ENCODE measurements at places on chromosomes 13 and 19.

GRCh38 chr19:43229315-43229714 is 23.9 kb upstream of the PSG4 start:
- no peak for DNase-seq

- no peak for DNase-seq
Measured at GRCh38 chr13:48808683-48809082, 155.0 kb downstream of the CYSLTR2 start.

GRCh38 chr19:21321134-21321533 is 8.1 kb downstream of the ZNF708 start:
- DNase-seq: no peak

DNA sequence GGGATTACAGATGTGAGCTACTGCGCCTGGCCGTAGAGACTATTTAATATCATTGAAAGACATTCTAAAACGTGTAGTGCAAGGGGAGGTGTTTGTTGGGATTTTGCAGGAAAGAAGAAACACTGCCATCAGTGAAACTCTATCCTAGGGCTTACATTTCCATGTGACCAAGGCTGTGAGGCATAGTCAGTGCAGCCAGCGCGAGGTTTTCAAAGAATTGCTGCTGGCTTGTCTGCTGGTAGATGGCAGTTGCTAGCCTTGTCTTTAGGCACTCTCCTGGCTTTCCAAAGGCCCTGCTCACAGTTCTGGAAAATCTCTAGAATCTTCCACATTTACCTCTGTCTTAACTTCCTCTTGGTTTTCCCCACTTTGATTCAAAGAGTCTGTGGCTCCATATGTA is 77.5 kb downstream of the GPC6 start:
- no peak for DNase-seq

- DNase-seq: no peak
Measured at GRCh38 chr19:49084206-49085019, 838 bp upstream of the SNRNP70 start.

DNA sequence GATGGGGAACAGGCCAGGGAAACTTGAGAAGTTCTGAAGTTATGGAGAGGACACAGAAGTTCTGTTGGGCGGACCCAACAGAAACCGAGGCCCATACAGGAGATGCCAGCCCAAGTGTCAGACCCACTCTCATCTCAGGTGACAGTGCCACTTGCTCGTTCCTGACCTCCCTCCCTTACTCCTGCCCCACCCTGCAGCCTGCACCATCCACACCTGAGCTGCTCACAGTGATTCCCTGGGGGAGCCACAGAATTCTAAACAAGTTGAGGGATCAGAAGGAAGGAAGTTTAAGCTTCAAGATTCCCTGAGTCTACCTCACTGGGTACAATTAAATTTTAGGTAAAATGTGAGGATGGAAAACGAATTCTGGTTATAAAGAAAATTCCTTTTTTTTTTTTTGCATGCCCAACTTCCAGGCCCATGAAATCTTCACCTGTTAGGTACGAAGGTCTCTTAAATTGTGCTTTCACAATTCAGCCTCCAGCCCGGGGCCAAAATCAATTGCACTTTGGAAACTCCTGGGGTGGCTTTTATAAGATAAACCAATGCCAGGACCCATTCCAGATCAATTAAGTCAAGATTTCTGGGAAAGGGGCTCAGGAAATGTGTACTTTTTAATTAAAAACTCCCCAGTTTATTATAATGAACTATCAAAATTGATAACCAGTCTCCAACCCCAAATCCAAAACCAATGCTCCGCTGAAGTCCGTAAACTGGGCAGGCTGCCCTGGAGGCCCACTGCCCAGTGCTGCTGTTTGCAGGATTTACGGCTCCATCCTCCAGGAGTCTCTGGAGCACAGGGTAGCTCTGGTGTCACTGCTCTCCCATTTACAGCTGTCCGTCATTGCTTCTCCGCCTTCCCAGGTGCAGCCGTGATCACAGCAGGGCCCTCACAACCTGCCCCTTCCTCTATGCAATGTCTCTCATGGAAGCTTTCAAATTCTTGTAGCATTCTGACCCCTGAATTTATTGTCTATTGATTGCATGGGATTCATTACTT is 643.5 kb downstream of the UQCRFS1 start:
- DNase-seq: no peak

DNA sequence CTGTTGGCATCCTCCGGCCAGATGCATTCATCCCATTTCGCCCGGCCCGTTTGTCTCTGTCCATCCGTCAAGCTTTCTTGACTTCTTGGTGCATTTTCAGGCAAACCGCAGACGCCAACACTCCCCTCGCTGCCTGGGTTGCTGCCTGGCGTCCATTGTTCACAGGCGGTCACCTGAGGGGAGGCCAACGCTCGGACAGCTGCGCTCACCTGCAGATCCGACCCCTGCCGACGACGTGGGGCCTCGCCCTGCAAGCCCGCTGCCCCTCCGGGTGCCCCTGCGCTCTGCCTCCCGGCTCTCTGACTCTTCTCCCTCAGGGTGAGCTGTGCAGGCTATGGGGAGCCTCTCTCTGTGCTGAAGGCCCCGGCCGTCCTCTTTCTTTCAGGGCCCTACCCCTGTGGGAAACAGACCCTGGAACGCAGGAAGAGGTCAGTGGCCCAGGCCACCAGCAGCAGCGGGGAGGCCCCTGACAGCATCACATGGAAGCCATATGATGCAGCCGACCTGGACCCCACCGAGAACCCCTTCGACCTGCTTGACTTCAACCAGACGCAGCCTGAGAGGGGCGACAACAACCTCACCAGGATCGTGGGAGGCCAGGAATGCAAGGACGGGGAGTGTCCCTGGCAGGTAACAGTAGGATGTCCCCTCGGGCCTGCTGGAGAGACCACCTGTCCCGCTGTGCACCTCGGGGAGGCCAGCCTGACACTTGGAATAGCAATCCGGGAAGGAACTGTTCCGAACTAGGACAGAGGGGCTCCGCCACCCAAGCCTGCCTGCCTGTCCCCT is 14.8 kb upstream of the PROZ start:
- no peak for DNase-seq
